ENCODE measurements at places on chromosomes 4 and X.

DNA sequence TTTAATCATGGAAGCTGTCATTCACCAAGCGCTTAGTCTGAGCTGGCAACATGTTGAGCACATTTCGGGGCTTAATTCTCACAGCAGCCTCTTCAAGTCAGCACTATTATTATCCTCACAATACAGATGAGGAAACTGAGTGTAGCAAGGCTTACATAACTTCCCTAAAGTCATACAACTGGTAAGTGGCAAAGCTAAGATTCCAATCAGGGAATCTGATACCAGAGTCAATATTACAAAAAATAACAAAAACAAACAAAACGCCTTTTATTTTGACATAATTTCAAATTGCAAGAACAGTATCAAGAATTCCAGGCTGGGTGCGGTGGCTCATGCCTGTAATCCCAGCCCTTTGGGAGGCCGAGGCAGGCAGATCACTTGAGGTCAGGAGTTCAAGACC, 120.4 kb upstream of the DUSP21 start:
- DNase-seq = no peak

DNA sequence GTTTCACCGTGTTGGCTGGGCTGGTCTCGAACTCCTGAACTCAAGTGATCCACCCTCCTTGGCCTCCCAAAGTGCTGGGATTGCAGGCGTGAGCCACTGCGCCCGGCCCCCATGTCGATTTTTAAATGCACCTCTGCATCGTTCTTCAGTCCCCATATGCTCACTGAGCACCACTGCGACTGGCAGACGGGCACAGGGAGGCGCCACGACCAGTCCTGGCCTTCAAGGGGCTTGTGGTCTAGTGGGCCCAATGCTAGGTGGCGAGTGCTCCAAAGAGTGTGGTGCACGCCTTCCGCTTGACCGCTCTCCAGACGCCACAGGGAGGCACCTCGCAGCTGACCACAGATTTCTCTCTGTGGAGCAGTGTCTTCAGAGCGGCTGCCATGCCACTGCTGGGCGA, 11.7 kb upstream of the MSANTD1 start:
- DNase-seq = no peak

DNA sequence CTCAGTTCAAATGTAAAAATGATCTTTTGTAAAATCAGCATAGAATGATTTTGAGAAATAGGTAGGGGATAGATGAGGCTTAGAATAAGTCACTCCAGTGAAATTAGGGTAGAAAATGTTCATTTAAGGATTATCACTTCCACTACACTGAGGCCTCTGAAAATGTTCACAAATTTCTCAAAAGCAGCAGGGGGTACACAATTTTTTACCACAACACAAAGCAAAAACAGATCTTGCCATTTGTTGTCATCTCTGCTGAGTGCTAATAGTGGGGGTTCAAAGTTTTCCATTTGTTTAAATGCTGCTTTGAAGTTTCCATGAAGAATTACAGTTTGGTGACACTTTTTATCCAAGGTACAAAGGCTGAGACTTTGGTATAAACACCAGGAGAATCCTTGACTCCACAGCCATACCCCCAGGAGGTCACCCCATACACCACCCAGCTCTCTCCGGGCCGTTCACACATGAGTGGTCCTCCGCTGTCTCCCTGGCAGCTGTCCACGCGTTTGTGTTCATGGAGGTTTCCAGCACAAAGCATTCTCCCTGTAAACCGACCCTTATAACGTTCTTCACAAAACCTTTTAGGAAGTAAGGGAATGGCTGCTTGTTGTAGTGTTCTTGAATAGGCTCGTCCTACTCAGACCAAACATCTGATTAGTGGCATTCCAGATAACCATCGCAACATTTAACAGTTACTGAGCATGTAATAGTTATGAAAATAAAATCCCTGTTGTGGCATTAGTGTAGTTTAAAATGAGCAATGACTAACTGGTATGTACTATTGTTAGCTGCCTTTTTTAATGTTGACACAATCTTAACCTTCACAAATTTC, 71.0 kb downstream of the PRSS12 start:
- DNase-seq = no peak

DNA sequence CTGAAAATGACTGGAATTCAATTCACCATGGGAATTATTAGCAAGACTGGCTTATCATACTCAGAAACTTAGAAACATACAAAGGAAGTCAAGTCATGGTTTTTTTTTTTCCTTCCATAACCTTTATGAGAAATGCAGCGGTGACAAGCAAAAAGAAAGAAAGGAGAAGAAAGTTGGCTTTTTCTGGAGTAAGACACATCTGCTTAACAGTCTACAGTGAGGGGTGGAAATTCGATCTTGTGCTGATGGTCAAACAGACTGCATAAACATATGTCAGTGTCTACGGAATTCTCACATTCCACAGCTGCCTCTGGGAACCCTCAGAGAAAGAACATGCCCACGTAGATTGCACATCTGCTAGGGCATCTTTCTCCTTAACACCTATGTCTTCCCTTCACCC, 54.6 kb downstream of the PROM1 start:
- no peak for DNase-seq

- no peak for DNase-seq
Measured at GRCh38 chr4:73662709-73663546, 42.7 kb upstream of the RASSF6 start.

GRCh38 chr4:85448906-85449890, 25.8 kb upstream of the ARHGAP24 start:
- DNase-seq = no peak

- DNase-seq = no peak
Measured at GRCh38 chr4:1002131-1002630, 9.0 kb upstream of the SLC26A1 start.

GRCh38 chr4:157739242-157739641, 433.6 kb downstream of the GASK1B start:
- no peak for DNase-seq

- no peak for DNase-seq
Measured at GRCh38 chrX:40476958-40477357, 103.8 kb upstream of the ATP6AP2 start.

GRCh38 chrX:120790552-120790951, 85.1 kb downstream of the CT47B1 start:
- no peak for DNase-seq

DNA sequence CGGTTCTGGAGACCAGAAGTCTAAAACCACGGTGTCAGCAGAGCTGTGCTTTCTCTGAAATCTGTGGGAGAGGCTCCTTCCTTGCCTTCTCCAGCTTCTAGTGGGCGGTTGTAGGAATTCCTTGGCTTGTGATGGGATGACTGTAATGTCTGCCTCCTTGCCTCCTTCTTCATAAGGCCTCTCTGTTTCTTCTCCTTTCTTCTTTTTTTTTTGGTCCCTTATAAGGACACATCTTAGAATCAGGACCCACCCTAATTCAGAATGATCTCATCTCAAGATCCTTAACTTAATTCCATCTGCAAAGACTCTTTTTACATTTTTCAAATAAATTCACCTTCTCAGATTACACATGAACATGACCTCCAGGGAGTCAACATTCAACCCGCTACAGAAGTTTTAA, 186.9 kb downstream of the STK32B start:
- DNase-seq = no peak

DNA sequence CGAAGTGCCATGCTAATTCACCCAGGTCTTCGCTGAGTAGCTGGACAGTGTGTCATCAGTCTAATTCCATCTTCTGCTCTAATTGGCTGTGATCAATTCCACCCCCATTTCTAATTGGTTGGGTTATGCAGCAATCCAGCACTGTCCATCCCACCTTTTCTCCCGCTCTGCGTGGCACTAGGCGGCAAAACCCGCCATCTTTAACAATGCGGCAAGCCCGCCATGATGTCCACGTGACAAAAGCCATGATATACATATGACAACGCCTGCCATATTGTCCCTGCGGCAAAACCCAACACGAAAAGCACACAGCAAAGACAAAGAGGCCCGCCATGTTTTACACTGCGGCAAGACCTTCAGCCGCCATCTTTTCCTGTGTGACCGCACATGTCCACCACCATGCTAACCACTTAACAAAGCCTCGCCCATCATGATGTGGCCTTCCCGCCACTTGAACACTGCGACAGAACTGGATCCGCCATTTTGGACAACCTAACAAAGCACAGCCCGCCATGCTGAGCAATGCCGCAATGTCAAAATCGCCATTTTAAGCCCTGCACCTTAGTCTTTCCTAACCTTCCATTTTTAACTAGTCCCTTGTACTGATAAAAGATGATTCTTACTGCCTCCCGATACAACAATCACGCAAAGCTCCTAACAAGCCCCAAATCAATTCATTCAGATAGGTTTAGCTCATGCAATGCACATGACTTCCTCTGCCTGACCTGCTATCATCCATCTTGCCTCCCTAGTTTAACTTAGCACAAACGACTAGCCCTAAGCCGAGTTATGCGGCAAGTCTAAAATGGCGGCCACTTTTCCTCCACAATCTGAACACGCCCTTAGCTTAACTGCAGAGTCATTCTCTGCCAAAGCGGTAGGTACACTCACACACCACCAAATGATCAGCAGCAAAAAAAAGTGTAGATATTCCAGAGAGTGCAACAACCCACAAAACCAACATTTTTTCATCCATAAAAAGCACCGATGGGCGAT, 288.3 kb downstream of the CHIC1 start:
- DNase-seq = no peak

DNA sequence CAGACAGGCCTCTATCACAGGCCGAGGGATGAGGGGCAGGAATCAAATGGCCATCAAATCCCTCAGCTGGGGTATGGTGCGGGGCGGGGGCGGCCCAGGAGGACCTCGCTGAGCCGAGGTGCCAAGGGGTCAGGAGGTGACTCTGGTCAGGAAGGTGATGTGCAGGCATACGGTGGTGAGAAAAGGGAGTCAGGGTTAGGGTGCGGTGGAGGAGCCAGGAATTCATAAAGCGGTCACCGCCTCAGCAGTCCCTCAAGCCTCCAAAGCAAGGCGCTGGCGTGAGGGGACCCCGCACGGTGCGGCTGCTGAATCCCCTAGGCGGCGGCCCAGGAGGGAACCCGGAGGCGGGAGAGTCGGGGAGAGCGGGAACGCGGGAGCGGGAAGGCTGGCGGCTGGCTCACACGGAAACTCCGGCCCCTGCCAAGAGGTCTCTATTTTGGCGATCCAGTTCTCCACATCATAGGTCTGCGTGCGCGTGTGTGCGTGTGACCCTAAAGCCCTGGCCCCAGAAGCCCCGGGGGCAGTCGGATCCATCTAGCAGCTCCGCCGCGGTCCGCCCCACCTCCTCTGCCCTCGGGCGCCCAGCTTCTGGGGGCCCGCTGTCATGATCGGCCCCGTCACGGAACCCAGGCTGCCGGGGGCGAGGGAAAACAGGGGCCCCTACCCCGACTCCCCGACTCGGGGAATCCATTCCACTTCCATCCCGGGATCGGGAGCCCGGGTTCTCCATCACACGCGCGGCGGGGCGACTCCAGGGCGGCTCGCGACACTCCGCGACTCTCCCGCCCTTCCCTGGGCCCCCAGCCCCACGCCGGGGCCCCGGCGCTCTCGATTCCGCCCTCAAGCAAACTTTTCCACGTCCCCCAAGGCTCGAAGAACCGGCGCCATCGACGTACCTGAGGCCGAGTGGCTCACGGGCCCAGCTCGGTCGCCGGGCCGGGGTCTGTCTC, 593 bp downstream of the ELF4 start:
- no peak for DNase-seq

- DNase-seq = no peak
Measured at GRCh38 chr4:140346136-140346535, 27.3 kb upstream of the SCOC start.

DNA sequence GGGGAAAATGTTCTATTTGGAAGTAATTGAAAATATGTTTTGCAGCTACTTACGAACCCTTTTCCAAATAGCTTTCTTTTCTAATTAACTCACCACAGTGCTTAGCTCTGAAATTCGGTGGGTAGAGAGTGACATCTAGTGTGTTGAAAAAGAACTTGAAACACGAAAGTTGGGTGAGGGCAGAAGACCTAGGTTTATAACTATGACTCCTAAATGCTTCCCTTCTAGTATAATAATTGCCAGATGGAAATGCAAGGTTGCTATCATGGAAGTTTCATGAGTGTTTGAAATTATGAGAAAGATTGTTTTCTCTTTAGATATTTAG, 77.3 kb upstream of the NOCT start:
- no peak for DNase-seq

DNA sequence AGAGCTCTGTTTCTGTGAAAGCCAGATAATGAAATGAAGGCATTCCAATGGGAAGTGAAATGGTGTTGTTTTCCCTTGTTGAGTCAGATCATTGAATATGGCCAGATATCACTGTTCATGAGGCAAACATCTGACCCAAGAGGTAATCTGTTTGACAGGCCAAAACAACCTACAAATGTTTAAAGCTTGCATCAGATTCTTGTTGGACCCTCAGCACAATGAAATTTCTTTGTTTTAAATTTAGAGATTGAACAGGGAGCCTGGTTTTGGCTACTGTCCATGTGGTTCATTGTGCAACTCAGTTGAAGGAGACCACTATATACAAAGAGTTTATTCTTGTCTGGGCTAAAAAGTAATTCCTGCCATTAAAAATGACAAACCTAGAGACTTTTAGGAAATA, 159.1 kb downstream of the AFF2 start:
- DNase-seq = no peak

DNA sequence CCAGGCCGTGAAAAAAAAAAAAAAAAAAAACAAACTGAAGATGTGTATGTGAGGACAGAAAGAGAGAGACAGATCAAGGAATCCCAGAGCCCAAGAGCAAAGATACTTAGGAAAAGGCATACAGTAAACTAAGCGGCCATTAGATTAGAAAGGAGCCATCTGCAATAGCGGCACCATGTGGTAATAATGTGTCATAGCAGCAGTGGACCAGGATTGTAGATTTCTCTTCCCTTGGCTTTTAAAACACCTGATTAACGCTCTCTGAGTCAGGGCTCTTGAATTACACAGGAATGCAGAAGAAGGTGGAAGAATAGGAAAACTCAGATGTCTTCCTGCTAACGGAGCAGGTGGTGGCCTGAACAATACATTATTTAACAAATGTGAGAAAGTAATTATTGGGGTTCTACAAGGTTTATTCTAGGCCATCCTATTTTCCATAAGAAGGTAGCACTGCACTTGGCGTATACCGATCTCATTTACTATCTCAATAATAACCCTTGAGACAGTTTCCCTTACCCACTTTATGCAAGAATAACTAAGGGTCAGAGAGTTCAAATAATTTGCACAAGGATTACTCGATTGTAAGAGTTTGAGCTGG, 182.7 kb downstream of the KCNIP4 start:
- DNase-seq = no peak

GRCh38 chr4:153217440-153217839, 13.2 kb downstream of the TRIM2 start:
- DNase-seq = no peak

DNA sequence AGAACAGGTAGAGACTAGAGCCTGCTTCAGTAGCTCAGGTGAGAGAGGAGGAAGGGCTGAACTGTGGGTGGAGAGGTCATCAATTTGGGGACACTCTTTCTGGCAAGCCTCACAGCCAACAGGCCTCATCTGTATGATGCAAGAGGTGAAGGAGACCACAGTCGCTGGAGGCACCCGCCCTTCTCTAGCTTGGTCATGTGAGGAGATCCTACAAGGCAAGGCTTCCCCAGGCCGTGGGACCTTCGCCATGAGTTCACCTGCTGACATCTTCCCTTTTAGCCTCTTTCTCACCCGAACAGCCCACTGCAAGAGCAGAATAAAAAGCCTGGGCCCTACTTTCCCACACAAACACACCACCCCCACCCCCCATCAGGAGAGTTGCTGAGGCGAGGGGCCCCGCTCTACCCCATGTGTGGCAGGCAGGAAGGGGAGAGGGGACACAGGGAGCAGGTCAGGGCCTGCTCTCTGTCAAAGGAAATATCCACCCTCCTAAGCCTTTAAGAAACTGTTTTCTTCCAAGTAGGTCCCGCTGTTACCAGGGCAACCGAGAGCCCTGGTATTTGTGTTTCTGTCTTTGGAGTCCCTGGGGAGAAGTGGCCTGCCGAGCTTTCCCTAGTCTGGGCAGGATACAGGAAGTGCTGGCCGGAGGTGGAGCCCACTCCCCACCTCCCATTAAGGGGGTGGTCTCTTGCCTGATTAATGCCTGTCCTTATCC, 8.1 kb downstream of the RTL5 start:
- peak; percentile 63 for DNase-seq
